ENCODE measurements at places on chromosomes 7 and 10. TPM values are rescaled to one million over a fixed set of nuclear protein-coding genes. Genes with fewer than 3 reads are reported as not detected.

GRCh38 chr10:86486856-86487255 lies 34.7 kb downstream of the WAPL start:
- no peak overlapping the region for H3K4me3 ChIP-seq
- H3K36me3 ChIP-seq = peaks cover 39% of the 10 kb centered on the region
- H3K4me1 ChIP-seq = no peaks in the 10 kb centered on the region
- no peaks in the 10 kb centered on the region for H3K27me3 ChIP-seq

DNA sequence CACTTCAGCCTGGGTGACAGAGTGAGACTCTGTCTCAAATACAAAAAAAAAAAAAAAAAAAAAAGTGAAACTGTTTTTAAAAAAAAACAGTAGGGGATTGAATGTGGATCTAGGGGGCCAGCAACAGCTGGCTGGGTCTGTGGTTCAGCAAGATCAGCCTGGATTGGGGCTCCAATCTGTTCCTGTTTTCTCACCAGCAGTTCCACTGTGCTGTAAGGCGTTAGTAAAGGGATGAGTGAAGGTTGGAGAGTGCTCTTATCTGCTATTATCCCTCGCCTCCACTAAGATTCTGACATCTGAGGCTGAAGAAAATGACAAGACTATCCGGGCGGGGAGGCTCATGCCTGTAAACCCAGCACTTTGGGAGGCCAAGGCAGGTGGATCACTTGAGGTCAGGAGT lies 41.6 kb upstream of the GTF2IRD1 start:
- H3K4me3 ChIP-seq = no peak overlapping the region
- DNase-seq = no peak
- H3K36me3 ChIP-seq = no peaks in the 10 kb centered on the region
- no peaks in the 10 kb centered on the region for H3K4me1 ChIP-seq
- H3K27ac ChIP-seq = no peak overlapping the region

GRCh38 chr10:110379831-110380230 lies 75.1 kb upstream of the SMNDC1 start:
- no peaks in the 10 kb centered on the region for H3K36me3 ChIP-seq
- H3K27me3 ChIP-seq = no peaks in the 10 kb centered on the region
- no peak for DNase-seq
- H3K4me1 ChIP-seq = peaks cover 10% of the 10 kb centered on the region
- H3K4me3 ChIP-seq = no peak overlapping the region

GRCh38 chr7:120991161-120991560 lies 2.6 kb downstream of the CPED1 start:
- no peak for DNase-seq
- peak overlapping the region; percentile 88 for H3K4me3 ChIP-seq
- H3K27me3 ChIP-seq = peaks cover 36% of the 10 kb centered on the region
- H3K4me1 ChIP-seq = peaks cover 20% of the 10 kb centered on the region
- no peak overlapping the region for H3K27ac ChIP-seq

GRCh38 chr7:90445633-90446032 lies 23.8 kb upstream of the PTTG1IP2 start:
- DNase-seq = no peak
- no peak overlapping the region for H3K4me3 ChIP-seq
- H3K27ac ChIP-seq = no peak overlapping the region
- no peaks in the 10 kb centered on the region for H3K27me3 ChIP-seq

DNA sequence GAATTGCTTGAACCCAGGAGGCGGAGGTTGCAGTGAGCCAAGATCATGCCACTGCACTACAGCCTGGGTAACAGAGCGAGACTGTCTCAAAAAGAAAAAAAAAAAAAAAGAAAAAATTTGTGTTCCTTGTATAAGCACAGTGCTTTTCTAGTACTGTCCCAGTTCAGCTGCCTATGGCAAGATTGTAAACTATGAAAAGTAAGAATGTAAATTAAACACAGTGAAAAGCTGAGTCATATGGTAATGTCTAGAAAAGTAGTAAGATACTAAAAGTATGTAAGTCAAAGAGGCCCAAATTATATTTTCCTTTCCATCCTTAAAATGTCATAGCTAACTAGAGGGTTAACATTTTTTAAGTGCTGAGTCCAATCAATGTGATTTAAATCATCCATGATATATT lies 42.8 kb downstream of the RBM20 start:
- H3K4me1 ChIP-seq = no peaks in the 10 kb centered on the region
- H3K27me3 ChIP-seq = no peaks in the 10 kb centered on the region
- no peaks in the 10 kb centered on the region for H3K36me3 ChIP-seq
- DNase-seq = no peak
- H3K27ac ChIP-seq = no peak overlapping the region
- H3K4me3 ChIP-seq = no peak overlapping the region

DNA sequence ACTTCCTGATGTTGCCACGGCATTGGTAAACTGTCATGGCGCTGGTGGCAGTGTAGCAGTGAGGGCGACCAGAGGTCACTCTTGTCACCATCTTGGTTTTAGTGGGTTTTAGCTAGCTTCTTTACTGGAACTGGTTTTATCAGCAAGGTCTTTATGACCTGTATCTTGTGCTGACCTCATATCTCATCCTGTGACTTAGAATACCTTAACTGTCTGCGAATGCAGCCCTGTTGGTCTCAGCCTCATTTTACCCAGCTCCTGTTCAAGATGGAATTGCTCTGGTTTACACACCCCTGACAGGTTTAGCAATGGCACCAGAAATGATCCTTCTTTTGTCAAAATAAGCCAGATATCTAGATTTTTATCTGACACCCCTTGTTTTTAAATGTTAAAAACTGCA lies 85.3 kb downstream of the ARL4A start:
- peaks cover 20% of the 10 kb centered on the region for H3K4me1 ChIP-seq
- DNase-seq = no peak
- no peak overlapping the region for H3K4me3 ChIP-seq
- H3K27me3 ChIP-seq = no peaks in the 10 kb centered on the region

- H3K4me1 ChIP-seq = no peaks in the 10 kb centered on the region
- peaks cover 13% of the 10 kb centered on the region for H3K36me3 ChIP-seq
- H3K27ac ChIP-seq = no peak overlapping the region
Observed at GRCh38 chr7:156722043-156722826, 81.7 kb downstream of the RNF32 start.

- peaks cover 9% of the 10 kb centered on the region for H3K27me3 ChIP-seq
- H3K36me3 ChIP-seq = no peaks in the 10 kb centered on the region
- H3K4me1 ChIP-seq = no peaks in the 10 kb centered on the region
Observed at GRCh38 chr7:95863623-95864022, 91.3 kb downstream of the DYNC1I1 start.

DNA sequence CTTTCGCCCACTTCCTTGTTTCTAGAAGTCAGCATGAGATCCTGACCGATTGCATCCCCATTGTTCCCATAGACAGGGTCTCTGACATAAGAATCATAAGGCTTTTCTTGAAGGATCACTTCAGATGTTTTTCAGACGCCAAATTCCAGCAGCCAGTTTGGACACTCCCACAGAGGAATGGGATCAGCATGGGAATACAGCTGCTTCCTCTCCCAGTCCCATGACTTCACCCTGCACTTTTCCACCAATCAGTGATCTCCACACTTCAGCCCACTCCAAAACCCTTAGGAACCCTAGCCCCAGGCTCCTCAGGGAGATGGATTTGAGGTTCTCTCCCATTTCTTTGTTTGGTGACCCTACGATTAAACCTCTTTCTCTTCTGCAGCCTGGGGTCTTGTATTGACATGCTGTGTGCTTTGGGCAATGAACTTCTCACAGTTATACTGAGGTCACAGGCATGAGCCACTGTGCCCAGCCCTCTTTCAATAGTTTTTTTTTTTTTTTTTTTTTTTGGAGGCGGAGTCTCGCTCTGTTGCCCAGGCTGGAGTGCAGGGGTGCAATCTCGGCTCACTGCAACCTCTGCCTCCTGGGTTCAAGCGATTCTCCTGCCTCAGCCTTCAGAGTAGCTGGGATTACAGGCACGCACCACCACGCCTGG lies 52.8 kb upstream of the CHST3 start:
- no peak for DNase-seq
- no peaks in the 10 kb centered on the region for H3K27me3 ChIP-seq
- H3K27ac ChIP-seq = no peak overlapping the region

DNA sequence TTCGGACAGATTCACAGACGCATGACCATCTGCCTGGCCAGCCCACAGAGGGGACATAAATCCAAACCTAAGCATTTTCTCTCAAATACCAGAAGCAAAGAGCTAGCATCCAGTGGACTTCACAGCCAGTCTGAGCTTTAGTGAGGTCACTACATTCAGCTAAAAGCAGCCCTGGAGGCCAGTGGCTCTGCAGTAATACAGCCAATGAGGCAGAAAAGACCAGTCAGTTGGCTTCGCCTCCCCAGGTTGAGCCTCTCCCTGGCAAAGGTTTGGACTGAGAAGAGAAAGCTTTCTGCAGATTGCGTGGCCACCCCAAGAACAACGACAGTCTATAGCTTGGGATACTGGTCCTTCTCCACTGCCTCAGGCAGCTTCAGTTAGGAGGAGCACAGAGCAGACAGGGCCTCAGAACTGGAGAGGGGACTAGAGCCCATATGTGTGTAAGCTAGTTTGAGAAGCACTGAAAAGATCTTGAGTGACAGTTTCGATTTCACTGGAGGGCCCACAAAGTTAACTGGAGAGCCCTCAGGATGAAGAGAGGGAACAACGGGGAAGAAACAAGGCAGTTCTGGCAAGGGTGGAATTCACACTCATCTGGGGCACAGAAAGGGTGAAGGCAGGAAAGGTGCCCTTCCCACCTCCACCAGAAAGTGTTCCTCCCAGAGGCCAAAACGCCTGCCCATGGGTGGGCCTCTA lies 3.8 kb downstream of the WDR91 start:
- no peak for DNase-seq
- H3K27me3 ChIP-seq = no peaks in the 10 kb centered on the region
- H3K4me1 ChIP-seq = peaks cover 25% of the 10 kb centered on the region
- peak overlapping the region; percentile 37 for H3K4me3 ChIP-seq

DNA sequence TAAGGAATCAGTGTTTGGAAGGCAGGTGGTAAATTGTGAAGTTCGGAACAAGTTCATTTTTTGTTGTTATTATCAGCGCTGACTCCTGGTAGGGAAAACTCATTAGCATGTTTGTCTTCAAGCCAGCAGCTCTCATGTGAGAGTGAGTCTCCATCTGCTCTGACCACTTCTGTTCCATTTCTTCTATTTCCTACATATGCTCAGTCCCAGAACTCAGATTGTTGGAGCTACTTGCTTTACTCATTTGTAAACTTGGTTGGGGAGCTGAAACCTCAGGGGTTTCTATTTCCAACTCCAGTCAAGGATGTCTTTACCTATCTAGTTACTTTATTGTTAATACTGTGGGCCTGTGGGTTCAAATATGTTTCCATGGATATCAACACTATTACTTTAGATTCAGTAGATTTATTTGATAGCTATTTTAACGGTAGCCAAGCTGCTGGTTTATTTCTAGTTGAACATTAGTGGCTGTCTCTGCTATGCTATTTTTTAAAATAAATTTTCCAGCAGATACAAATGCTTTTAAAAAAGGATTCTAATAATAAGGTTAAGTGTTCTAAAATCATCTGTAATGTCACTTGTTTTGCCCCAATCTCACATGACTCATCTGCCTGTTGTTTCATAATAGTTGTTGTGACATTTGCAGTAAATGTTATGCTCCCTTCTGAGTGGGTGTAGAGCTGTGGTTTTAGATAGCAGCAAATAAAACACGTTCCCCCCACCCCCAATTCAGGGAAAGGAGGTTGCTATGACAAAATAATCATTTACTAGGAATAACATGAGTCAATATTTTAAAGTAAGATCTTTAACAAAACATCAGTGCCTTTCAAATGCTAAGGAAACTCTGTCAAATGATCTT lies 143.3 kb downstream of the HDAC9 start:
- no peak overlapping the region for H3K4me3 ChIP-seq
- no peaks in the 10 kb centered on the region for H3K27me3 ChIP-seq
- H3K36me3 ChIP-seq = no peaks in the 10 kb centered on the region
- H3K4me1 ChIP-seq = peaks cover 14% of the 10 kb centered on the region
- H3K27ac ChIP-seq = no peak overlapping the region

DNA sequence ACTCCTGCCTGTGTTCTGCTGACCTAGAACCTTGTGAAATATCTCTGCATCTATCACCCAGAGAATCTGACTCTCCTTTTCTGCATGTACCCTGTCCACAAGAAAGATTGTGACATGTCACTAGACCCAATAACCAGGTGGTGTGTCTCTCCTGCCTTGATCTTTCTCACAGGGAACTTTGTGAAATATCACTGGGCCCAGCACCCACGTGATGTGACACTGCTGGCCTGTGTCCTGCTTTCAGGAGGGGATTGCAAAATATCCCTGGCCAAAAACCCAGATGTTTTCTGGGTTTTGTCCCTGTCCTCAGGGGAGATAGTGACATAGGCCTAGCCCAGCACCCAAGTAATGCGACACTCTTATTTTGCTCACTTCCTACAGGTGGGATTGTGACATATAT lies 10.1 kb upstream of the ZNF107 start:
- DNase-seq = no peak
- no peak overlapping the region for H3K27ac ChIP-seq
- no peak overlapping the region for H3K4me3 ChIP-seq
- H3K36me3 ChIP-seq = no peaks in the 10 kb centered on the region

DNA sequence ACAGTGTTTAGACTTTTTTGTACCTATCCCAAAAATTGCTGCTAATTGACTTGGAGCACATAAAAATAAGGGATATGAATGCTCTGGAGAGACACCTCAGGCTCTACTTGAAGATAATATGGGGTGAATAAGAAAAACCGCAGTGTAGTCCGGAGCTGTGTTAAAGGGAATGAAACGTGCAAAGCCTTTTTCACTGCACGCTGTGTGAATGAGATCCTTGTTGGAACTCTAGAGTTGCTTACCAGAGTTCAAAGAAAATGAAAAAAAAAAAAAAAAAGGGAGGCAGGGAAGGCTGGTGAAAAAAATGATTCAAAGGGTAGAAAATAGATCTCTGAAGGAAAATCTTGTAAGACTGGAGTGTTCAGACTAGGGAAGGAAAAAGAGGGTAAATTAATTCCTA lies 226.6 kb downstream of the LRMDA start:
- no peak overlapping the region for H3K4me3 ChIP-seq
- no peak overlapping the region for H3K27ac ChIP-seq
- H3K36me3 ChIP-seq = no peaks in the 10 kb centered on the region

DNA sequence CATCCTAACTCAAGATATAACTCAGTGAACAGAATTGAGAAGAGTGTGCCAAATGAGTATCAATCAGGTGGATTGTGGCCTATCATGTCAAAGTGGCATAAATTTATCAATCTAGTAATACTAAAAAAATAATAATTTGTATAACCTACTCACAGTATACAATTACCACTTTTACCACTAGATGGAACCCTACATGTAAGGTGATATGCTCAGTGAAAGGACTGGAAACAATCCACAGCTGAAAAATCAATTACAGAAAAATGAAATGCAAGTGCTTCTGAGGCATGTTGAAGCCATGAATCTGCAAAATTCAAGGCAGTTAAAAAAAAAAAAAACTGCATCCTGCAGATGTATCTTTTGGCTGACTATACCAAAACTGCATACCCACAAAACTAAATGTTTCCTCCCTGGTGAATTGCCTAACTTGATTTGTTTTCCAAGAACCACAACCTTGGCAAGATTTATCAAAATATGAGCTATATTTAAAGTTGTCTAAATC lies 13.9 kb downstream of the ARHGAP19 start:
- peak overlapping the region; percentile 20 for H3K27ac ChIP-seq
- H3K4me1 ChIP-seq = peaks cover 6% of the 10 kb centered on the region
- no peaks in the 10 kb centered on the region for H3K36me3 ChIP-seq
- no peaks in the 10 kb centered on the region for H3K27me3 ChIP-seq
- no peak overlapping the region for H3K4me3 ChIP-seq
- no peak for DNase-seq

Gene CCDC7
- 9.0 TPM for total RNA-seq

Gene NSUN6
- 10.6 TPM for total RNA-seq

Gene FANK1
- total RNA-seq = 11.8 TPM

Gene DIP2C
- 23.1 TPM for total RNA-seq

Gene WDFY4
- total RNA-seq = 0.05 TPM

Gene RSPH10B
- total RNA-seq = 0.85 TPM
